BE2C (cell line): ENCODE measurements at places on chromosomes 13 and 19.
A peak's percentile ranks its signal among the peaks of the same experiment; 100 is the strongest.

DNA sequence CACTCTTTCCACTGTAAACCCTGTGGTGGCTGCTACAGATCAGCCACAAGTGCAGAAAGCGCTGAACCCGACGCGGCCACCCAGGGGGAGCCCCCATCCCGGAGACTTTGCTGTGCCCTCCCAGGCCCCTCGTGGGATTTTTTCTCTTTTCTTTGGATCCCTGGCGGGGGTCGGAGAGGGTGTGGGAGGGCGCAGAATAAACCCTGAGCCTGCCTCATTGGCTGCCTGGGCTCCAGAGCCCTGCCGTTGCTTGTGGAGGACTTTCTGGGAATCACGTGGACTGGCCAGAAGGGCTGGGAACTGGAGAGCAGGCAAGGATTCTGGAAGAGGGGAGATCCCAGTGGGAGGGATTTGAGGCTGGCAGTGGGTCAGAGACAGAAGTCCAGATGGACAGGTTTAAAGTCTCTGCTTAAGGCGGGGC is 24.9 kb downstream of the GADD45B start:
- no peak for DNase-seq

- no peak for DNase-seq
Observed at GRCh38 chr13:73991384-73991783, 142.8 kb downstream of the KLF12 start.

- peak; percentile 74 for DNase-seq
Observed at GRCh38 chr19:41957838-41958366, 1.2 kb downstream of the RABAC1 start.

- DNase-seq = no peak
Observed at GRCh38 chr13:87087741-87088140, 583.4 kb upstream of the SLITRK5 start.

DNA sequence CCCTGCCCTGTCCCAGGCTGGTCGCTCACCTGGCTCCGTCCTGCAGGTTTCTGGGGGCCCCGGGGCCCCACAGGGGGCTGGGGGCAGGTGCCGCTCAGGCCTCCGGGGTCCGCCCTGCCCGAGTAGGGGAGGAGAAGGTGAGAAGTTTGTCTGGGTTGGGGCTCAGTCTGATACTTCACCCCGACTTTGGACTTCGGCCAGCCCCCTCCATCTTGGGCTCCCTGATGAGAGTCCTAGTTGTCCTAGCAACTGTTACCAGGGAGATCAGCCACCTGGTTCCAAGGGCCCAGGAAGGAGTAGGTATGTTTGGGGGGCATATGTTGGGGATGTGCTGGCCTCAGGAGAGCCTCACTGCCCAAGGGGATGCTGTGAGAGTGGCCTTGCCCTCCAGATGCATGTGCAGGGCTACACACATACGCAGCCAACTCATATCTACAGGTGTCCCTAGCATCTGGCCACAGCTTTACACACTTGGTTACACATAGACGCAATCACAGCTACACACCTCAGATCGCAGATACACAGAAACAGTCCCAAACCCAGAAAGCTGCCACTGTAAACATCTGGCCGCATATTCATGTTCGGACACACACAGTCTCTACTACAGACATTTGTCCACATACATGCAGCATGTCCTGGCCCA is 3.4 kb downstream of the NUMBL start:
- no peak for DNase-seq

GRCh38 chr19:41957161-41957837 is 1.8 kb downstream of the RABAC1 start:
- no peak for DNase-seq

- no peak for DNase-seq
Observed at GRCh38 chr19:42233106-42233505, 9.3 kb downstream of the GSK3A start.

DNA sequence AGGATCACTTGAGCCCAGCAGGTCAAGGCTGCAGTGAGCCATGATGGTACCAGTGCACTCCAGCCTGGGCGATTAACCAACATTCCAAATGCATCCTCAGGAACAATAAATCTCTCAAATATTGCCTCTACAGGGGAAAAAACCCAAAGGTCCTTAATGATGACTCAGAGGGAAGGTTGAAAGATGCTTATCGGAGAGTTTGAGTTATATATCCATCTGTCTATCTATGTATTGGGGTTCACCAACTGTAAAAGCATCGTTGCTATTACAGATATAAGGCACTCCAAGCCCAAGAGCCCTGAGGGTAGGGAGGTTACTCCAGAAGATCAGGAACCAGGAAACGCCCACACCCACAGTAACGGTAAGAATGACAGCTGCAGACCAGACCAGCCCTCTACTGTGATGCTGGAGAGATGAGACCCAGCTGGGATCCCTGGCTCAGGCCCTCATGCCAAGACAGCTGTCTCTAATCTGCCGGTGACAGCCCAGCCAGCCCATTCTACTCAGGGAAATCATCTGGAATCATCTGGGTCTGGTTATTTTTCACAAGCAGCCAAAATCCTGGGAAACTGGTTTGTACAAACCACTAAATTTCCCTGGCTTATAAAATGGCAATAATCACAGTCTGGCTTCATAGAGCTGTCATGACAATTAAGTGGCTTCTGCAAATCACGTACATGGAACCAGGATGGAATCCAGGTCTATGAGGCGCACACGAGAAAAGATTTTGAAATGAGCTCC is 23.8 kb downstream of the TEX101 start:
- DNase-seq = peak; percentile 78

DNA sequence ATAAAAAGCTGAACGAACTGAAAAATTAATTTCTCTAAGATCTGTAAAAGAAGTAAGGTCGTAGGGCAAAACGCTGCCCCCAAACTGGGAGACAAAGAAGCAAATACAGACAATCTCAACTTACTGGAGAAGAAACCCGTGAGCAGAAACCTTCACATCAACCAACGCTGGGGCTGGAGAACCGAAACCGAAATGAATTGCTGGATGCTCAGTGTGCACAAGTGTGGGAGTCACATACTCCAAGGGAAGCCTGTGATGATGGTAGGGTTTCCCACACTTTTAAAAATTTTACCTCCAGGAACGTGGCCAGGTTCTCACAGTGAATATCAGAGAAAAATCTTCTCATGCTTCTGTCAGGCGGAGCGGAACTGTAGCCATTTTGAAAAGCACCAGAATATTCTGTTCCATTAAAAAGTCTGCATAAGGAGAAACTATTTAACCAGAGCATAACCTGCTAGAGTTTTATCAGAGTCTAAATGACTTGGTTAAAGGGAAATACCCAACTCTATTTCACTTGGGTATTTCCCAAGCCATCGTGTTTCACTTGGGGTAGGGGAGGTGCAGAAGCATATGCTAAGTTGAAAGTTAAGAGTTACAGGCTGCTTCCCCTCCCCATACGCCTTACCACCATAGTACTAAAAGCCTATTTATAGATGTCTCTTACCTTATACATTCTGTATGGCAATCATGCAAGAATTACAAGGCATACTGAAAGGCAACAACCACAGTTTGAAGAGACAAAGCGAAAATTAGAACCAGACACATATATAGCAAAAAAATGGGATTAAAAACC is 110.5 kb upstream of the SLITRK1 start:
- no peak for DNase-seq

DNA sequence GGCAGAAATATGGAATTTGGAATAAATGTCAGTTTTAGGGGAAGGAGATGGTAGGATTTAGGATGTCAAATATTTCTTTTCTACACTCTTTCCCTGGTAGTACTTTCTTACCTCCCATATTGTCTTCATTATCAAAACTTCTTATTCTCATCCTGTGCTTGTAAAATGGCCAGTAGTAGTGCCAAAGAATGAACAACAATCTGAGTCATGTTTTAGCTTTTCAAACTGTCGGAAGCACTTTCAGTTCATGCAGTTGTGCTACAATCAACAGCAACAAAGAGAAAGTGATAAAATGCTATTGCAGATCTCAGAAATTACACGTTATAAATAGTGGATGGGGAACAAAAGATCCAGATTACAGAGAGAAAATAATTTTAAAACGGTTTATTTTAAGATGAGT is 193.7 kb upstream of the RXFP2 start:
- no peak for DNase-seq

- peak; percentile 87 for DNase-seq
Observed at GRCh38 chr13:93227878-93228642, 1.5 kb downstream of the GPC6 start.

DNA sequence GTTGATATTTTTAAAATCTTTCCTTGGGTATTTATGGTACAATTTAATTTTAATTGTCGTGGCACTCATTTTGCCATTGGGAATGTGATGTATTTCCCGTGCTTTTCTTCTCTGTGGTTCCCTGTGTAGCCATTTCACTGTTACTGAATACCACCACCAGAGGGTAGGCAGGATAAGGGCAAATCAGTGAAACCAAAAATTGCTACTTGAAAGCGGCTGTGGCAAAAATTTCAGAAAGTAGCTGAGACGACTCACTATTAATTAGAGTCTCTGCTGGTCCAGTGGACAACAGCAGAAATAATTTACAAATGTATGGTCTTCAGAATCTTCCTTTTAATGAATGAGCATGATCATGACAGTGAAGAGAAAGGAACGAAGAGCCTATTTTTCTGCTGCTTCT is 34.4 kb upstream of the MIR17HG start:
- DNase-seq = no peak
